ENCODE measurements at places on chromosomes 7 and 10.

DNA sequence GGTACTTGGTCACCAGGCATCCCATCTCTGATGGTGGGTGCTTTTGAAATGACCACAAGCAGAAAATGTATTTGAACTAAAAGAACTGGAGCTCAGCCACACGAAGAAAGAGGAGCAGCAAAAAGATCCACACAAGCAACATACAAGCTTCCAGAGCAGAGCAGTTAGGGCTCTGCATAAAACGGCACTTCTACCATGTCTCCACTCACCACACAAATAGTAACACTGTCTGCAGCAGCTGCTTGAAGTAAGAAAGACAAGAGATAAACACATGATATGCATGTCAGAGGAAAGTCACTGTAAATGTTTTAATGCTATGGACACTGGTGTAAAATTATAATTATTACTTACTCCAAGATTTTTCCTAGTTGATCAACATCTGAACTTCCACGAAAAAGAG lies 32.5 kb upstream of the FAM133B start:
- no peak for DNase-seq

DNA sequence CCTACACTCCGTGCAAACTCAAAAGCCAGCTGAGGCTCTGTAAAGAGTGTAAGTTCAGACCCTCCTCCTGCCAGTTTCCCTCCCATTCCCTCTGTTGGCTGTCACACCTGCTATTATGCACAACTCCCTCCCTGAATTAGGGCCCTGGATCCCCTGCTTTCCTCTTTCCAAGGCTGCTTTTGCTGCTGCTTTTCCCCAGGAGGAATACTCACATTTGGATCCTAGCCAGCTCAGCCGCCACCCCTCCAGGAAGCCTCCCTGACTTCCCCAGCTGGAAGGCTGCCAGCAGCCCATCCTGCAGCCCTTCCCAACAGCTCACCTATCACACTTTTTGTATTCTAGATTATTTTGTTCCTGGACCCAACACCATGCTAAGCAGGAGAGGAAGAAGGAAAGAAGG lies 40.9 kb upstream of the WDR11 start:
- no peak for DNase-seq

DNA sequence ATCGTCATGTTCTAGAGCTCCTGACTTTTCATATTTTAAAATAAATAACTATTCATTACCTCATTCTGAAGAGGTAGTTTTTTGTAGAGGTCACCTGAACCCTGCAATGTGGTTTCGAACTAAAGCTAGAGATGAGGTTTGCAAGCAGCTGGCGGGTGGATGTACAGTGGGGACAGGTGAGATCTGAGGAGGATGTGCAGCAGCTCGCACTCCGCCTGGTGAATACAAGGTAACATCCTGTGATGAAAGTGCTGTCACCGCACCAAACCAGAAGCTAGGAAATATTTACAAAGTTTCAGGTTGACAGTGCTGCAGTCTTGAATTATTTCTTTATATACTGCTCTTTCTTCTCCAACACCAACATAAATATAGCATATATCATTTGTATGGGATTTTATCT lies 26.5 kb downstream of the NDUFB2 start:
- DNase-seq, result peak; percentile 67

GRCh38 chr7:76225379-76225778 lies 23.7 kb downstream of the SRRM3 start:
- peak; percentile 45 for DNase-seq

DNA sequence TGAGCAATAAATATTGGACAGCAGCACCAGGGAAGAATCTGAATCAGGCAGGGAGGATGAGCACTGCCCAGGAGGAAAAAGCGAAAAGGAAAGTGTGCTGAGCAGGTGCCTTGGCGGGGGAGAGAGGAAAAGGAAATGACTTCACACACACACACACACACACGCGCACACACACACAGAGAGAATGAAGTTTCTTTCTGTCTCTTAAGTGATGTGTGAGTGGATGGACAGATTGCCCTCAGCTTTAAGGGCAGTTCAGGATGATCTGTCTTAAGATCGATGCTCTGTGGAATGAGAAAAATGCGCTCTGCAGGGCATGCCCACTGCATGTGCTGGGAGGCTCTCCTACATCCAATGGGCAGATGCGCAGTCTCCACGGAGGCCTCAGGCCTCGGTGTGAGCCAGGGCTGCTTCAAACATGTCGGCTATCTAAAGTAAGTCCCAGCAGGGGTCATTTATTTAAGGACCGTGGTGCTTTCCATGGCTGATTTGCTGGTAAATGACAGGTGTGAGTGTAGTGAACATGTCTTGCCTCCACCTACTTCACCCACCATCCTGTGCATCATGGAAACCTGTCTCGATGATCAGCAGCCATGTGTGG lies 2.5 kb upstream of the ACBD5 start:
- peak; percentile 77 for DNase-seq

DNA sequence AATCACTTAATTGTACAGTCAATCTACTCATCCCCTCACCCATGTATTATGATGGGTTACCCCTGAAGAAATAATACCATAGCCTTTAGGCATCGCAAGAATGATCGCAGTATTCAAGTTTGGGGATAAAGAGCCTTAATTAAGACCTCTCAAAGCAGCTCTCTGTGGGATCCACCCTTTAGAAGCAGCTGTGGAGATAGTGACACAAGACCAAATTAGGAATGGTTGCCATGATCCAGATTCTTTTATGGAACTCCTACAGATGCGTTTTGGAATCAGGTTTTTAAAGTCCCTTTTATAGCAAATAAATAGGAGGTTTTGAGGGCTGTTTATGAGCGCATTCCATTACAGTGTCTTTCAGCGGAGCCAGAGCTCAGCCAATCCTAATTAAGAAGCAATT lies 12.2 kb downstream of the TES start:
- no peak for DNase-seq

- peak; percentile 26 for DNase-seq
Observed at GRCh38 chr7:37208528-37208927, 240.1 kb downstream of the ELMO1 start.

- DNase-seq, result no peak
Observed at GRCh38 chr7:19526639-19527038, 182.2 kb downstream of the POLR1F start.

DNA sequence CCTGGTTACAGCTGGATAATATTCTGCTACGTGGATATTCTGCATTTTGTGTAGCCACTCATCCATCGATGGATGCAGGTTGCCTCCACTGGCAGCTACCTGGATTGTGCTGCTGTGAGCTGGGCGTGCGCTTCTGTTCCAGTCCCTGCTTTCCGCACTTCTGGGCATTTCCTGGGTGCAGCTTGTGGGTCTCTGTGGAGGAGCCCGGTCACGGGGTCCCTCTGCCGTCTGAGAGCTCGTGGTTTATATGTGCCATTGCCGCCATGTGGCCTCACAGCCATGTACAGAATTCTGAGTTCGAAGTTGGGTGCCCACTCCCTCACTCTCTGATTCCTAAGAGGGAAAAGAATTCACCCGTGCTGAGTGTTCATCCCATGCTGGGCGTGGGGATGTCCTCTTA lies 38.3 kb downstream of the JAKMIP3 start:
- no peak for DNase-seq

GRCh38 chr7:139044813-139045794 lies 9.3 kb upstream of the ZC3HAV1L start:
- peak; percentile 50 for DNase-seq

GRCh38 chr7:83947260-83947659 lies 247.3 kb downstream of the SEMA3A start:
- DNase-seq, result no peak

GRCh38 chr7:46713868-46714596 lies 793.0 kb upstream of the IGFBP3 start:
- no peak for DNase-seq

DNA sequence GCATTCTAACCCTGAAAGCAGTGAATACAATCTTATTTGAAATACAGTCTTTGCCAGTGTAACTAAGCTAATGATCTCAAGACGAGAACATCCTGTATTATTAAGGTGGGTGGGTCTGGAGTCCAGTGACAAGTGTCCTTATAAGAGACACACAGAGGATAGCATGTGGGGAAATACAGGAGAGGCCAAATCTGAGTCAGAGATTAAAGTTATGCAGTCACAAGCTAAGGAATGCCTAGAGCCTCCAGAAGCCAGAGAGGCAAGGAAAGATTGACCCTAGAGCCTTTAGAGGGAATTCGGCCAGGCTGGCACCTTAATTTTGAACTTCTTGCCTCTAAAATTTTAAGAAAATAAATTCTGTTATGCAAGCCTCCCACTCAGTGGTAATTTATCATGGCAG lies 87.5 kb upstream of the HGF start:
- DNase-seq, result no peak

DNA sequence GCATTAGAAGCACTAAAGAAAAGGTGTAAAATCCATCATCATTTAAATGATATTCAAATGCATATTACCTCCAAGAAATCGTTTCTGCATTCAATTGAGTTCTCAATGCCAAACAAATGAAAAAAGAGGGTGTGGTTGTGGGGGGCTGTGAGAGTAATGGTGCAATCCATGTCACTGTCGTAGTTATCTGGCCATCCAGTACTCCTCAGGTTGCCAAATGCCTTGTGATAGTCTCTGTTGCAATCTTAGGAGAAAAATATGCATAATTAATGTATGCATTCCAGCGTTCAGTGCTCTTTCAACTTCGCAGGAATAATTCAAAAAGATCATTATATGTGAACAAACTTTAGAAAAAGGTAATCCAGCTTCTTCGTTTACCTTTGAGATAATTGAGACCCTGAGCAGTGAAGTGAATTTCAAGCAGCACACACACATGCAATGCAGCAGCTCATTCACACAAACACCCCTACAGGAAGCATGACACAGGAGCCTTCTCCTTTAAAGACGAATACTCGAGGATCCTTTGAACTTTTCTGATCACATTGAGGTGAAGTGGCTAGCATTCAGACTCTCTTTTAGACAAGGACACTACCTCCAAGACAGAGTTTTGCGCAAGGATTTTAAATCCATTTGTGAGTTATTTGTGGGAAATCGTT lies 73.4 kb downstream of the OR13A1 start:
- DNase-seq, result no peak

- no peak for DNase-seq
Observed at GRCh38 chr10:59980356-59980755, 74.0 kb upstream of the CCDC6 start.

DNA sequence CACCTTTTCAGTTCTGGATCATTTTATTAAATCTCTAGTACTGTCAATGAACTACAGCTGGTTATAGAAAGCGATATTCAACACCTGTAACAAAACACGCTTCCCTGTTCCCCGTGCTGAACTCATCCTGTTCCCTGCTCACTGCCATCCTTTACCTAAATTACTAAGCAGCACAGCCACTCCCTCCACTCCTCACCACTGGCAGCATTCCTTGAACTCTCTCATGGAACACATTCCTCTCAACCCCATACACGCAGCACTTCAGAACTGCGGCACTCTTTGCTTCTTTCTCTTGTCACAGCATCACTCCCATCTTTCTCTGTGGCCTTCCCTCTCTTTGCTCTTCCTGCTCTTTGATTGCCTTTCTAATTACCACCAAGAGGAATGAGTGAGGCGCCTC lies 27.4 kb downstream of the RELN start:
- no peak for DNase-seq

DNA sequence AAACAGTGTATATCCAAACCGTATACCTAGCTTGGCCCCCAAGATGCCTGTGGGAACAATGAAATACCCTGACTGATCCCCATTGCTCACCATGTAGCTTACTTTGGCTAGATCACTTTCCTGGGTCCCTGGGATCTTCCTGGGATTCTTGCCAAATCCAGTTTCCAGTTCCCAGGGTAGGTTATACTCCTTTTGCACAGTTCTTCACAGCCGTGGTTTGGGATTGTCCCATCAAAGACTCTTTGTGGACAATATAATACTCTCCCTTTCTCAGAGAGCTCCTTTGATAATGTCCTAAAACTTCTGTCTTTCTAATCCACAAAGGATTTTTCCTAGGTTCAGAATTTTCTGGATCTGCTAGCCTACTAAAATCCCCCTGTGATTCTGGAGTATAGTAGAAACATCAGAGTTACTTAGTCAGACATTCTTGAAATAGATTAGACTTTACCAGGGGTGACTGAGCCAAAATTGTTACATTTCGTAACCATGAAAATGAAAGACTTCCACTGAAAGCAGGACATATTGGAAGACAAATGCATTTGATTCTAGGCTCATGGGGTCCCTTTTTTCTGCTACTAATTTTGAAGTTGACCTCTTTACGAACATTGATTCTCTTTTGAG lies 388.3 kb upstream of the ETV1 start:
- no peak for DNase-seq

GRCh38 chr10:62081341-62082270 lies 180.1 kb downstream of the ARID5B start:
- no peak for DNase-seq

Measured in activated CD4-positive, alpha-beta T cell treated with anti-CD3 and anti-CD28 coated beads, Interleukin-2, amount 10 ng/mL, durations not matched to agents 7 days and 5 days (primary cell).